ENCODE measurements at places on chromosomes 12 and 14.

DNA sequence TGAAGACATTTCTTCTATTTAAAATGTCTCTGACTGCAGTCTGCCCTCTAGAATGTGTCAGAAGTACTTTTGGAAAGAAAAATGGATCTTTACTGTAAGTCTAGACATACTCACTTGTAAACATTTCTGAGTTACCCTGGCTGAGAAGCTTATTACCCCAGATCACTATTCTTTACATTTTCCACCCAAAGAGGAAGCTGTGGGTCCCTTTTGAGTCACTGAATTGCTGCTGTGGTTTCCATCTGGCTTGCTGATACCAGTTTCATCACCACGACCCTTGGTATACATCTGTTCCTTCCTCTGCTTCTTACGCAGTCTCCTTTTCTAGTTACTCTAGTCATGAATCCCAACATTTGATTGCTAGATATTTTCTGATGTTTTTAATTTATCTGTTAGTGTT, 20.2 kb upstream of the CLEC4D start:
- peak; percentile 51 for DNase-seq

- DNase-seq = no peak
These were observed 18.9 kb upstream of the POC1B start for GRCh38 chr12:89544681-89545184.

DNA sequence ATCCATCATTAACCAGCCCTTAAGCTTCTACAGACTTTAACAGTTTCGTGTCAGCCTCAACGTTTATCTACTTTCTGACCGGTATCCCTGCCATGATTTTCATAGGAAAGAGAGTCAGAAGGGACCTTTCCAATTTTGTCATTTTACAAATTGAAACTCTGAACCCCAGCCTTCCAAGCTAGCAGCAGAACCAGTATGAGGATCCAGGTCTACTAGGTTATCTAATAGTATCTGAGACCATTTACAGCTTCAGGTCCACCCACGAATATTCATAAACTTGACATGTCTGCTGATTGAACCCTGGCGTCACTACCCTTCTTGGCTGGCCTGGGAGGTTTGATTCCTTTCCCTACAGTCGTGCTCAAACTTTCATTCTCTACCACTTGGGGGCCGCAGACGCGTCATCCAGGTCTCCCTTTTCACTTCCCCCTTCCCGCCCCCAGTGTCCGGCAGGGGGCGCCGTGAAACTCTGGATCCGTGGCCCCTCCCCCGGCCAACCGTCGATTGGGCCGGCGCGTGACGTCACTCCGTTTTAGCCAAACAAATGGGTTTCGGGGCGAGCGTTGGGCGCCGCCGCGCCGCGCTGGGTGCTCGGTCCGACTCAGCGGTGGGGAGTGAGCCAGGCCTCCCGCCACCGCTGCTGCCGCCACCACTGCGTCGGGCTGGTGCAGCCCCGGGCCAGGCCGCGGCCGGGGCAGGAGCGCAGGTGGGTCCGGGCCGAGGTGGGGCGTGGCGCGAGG, at the start of gene FBXO34:
Gene FBXO34 (plus strand): TSS at position 590 of the 740 bp plus-strand sequence. CDS start 78,970 bp downstream, outside the sequence.
- peak; percentile 99 for DNase-seq

- no peak for DNase-seq
These were observed 59.4 kb upstream of the TUNAR start for GRCh38 chr14:95817271-95817670.

- DNase-seq = no peak
These were observed 152.2 kb upstream of the PARP11 start for GRCh38 chr12:4025181-4026019.

DNA sequence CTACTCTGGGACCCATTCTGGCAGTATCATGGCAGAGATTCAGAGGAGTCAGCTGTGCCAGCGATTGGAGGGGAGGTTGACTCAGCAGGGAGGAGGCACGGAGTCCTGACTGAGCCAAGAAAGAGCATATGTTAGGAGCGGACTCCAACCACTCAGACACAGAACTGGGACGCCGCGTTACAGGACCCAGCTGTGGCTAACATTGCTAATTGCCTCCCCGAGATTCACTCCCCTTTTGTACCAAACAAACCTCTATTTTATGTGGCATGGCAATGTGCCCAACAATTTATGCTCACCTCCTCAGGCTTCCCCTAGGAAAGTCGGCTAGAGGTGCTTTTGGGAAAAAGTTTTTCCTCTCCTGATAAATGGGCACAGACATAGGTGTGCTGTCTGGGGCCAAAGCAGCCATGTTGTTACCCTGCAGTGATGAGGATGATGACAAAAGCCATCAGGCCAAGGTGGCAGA, 15.2 kb upstream of the CLIP1 start:
- no peak for DNase-seq

- no peak for DNase-seq
These were observed 101.7 kb upstream of the C14orf180 start for GRCh38 chr14:104477666-104478380.

- no peak for DNase-seq
These were observed 138.7 kb downstream of the PRKCH start for GRCh38 chr14:61460063-61460462.

GRCh38 chr14:102058146-102058545, 28.7 kb downstream of the HSP90AA1 start:
- DNase-seq = no peak

GRCh38 chr12:81022531-81022930, 55.3 kb upstream of the ACSS3 start:
- DNase-seq = no peak

DNA sequence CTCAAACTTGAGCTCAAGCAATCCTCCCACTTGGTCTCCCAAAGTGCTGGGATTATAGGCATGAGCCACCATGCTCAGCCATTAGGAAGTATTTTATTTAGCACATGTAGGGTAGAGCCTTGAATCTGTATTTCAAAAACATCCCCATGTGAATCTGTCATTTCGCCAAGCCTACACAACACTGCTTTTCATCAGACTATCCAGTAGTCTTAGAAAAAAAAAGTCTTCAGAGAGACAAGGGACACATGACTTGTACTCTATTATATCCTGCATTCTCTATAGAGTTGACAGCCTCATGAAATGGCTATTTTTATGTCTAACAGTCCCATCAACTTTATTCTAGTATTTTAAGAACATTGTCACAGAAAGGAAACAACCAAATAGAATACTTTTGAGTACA, 35.4 kb downstream of the TM7SF3 start:
- no peak for DNase-seq

- DNase-seq = no peak
These were observed 7.7 kb upstream of the HPD start for GRCh38 chr12:121866331-121866730.

DNA sequence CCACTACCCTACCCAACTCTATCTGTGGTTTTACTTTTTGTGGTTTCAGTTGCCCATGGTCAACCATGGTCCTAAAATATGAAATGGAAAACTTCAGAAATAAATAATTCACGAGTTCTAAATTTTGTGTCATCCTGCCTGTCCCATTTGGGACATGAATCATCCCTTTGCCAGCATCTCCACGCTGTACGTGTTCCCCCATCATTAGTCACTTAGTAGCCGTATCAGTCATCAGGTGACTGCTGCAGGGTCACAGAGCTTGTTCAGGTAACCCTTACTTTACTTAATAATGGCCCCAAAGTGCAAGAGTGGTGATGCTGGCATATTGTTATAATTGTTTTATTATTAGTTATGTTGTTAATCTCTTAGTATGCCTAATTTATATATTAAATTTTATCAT, 209.9 kb downstream of the ITPR2 start:
- no peak for DNase-seq

- DNase-seq = peak; percentile 5
These were observed at the start of gene PYGL for GRCh38 chr14:50943943-50944646. Gene PYGL, minus strand, starts transcription at chr14:50944483. Its CDS starts 80 bp downstream, at chr14:50944403.

DNA sequence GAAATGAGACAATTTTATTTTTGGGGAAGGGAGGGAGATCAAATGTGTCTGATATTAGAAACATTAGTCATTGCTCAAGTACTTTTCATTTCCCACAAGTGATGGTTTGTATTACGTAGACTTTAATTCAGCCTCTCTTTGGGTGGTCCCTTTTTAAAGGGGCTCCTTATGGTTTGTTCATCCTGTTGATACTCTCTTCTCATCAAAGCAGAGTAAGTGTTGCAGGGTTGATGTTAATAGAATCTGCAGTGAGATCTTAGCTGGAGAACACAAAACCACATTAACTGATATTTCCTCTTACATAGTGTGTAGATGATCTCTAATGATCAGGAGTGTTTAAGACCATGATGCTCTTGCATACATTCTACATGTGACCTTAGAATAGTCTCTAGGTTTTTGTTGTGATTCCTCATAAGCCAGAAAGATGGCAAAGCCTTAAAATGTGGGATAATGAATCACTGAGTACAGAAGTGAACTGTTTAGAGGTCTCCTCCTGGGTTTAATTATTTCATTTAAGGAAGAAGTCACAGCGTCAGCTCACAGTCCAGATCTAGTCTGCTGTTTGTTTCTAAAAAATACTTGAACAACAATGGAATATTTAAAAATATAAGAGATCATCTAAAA, 87.4 kb upstream of the PTPRR start:
- DNase-seq = no peak

- peak; percentile 43 for DNase-seq
These were observed 2.1 kb downstream of the WSB2 start for GRCh38 chr12:118058881-118059280.

DNA sequence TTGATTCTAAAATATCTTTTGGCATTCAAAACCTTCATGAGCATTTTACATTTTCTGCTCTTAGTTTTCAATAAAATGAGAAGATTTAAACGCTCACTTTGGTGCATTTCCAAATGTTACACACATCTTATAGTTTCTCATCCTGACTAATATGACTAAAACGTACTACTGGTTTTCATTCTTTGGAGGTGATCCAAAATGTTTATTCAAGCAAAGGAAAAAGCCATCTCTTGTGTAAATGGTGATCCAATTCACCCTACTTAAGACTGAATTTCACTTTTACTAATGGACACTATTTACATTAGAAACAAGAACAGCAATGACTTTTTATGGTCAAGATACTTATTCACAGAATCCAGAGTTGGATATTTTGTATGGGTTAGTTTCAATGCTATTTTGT, 86.6 kb downstream of the KITLG start:
- DNase-seq = no peak

GRCh38 chr14:68672609-68673285, 120.1 kb downstream of the ZFP36L1 start:
- DNase-seq = no peak

DNA sequence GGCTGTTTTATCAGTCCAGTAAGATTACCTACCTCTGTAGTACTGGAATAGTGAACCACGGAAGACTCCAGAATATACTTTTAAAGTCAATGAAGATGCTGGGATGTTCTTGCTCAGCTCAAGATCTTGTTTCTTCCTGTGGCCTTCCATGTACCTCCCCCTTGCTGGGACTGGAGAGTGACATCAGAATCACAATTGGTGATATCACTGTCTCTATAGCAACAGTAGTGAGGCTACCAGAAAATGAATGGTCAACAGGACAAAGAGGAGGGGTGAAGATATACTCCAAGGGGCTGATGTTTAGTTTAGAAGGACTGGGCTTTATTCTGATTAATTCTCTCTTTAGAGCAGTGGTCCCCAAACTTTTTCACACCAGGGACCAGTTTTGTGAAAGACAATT, 3.8 kb downstream of the AKAP3 start:
- DNase-seq = no peak

- no peak for DNase-seq
These were observed 218.7 kb upstream of the PELI2 start for GRCh38 chr14:55899531-55899930.

GRCh38 chr14:95222870-95223398, 65.6 kb upstream of the DICER1 start:
- no peak for DNase-seq

- no peak for DNase-seq
These were observed 320.4 kb downstream of the ADGRD1 start for GRCh38 chr12:131274061-131274460.
